Umbilical cord (tissue), 2 donors: ENCODE measurements at places on chromosomes 3 and 15. TPM values are rescaled to one million over a fixed set of nuclear protein-coding genes. Genes with fewer than 3 reads are reported as not detected.

The PSTPIP1 gene
- total RNA-seq: 12.8 TPM

The FGD5 gene
- total RNA-seq: 10.1 TPM

The WNT5A gene
- 5.3 TPM for total RNA-seq

The CHMP2B gene
- 40.4 TPM for total RNA-seq

The CLSTN2 gene
- total RNA-seq: 8.9 TPM

The LINGO1 gene
- total RNA-seq: 14.2 TPM

The MCF2L2 gene
- total RNA-seq: 7.2 TPM

The NEK4 gene
- 24.3 TPM for total RNA-seq

The NCKIPSD gene
- total RNA-seq: 7.9 TPM

The HHLA2 gene
- total RNA-seq: 1.4 TPM
